Renal pelvis (tissue), 12 donors: ENCODE measurements at places on chromosomes 4 and X.

- no peak for DNase-seq
Observed at GRCh38 chr4:41141900-41142299, 72.4 kb downstream of the APBB2 start.

- DNase-seq = no peak
Observed at GRCh38 chrX:11725631-11726442, 32.2 kb upstream of the MSL3 start.

DNA sequence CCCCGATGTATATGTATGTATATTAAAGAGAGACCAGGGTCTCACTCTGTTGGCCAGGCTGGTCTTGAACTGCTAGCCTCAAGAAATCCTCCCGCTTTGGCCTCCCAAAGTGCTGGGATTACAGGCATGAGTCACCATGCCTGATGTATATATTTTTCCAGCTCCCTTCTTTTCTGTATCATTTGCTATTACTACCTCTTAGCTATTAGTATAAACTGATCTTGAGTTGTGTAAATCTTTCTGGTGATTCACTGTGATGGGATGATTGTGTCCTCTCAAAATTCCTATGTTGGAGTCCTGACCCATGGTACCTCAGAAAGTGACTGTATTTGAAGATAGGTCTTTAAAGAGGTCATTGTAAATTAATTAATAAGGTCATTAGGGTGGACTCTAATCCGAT lies 53.1 kb downstream of the HPRT1 start:
- DNase-seq = no peak

- DNase-seq = no peak
Observed at GRCh38 chrX:2627272-2627867, 63.7 kb upstream of the CD99 start.

DNA sequence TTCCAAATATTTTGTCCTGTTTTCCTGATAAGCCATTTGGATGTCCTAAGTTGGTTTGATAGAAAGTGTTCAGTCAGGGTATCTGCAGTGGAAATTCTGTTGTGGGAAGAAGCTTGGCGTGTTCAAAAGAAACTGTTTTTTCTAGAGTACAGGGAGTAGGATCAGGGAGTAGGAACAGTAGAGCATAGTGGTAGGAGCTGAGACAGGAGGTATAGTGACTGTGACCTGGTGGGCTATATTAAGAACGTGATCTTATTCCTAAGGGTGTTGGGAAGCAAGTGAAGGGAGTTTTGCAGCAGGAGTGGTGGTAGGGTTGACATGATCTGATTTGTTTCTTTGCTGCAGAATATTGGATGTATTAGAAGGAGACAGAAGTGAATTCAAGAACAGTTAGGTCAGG lies 348.2 kb downstream of the BMPR1B start:
- DNase-seq = no peak

DNA sequence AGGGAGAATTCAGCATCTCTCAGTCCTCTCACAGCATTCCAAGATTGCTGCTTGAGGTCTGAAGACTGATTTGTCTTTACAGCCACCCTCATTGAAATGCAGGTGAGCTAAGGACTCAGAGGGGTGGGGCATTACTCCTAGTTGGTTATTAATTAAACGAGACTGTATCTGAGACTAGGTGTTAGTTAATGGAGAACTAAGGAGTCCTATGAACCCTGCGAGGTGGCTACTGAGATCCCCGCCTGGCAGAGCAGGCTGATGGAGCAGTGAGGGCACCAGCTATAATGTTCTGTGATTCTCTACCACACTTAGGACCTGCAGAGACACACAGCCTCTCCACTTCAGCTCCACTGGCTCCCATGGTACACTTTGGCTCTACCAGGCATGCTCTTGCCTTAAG lies 215.3 kb downstream of the MID1IP1 start:
- DNase-seq = peak; percentile 19

GRCh38 chr4:38723726-38724474 lies 58.9 kb downstream of the TLR10 start:
- DNase-seq = no peak

- DNase-seq = no peak
Observed at GRCh38 chrX:153670748-153671588, 2.6 kb downstream of the PNCK start.

DNA sequence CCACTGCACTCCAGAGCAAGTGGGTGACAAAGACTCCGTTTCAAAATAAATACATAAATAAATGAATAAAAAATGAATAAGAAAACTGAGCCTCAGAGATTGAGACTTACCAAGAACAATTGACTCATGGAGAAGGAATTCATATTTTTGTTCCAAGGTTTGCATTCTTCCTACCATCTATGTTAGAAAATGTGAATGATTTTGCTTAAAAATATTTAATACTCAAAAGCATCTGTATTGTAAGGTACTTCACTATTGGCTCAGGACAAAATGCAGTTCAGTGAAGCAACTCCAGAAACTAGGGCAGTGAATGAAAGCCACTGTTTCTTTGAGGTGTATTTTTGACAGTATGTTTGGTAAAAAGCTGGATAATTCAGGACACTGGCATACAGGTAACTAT lies 54.1 kb downstream of the XAGE2 start:
- no peak for DNase-seq

- DNase-seq = no peak
Observed at GRCh38 chr4:78311306-78311705, 240.3 kb upstream of the ANXA3 start.
